Activated CD8-positive, alpha-beta T cell treated with anti-CD3 and anti-CD28 coated beads for 36 hours (primary cell): ENCODE measurements at places on chromosomes 7 and 10. TPM values are rescaled to one million over a fixed set of nuclear protein-coding genes. Genes with fewer than 3 reads are reported as not detected.

GRCh38 chr7:37467002-37467401, 18.3 kb upstream of the ELMO1 start:
- DNase-seq: no peak

DNA sequence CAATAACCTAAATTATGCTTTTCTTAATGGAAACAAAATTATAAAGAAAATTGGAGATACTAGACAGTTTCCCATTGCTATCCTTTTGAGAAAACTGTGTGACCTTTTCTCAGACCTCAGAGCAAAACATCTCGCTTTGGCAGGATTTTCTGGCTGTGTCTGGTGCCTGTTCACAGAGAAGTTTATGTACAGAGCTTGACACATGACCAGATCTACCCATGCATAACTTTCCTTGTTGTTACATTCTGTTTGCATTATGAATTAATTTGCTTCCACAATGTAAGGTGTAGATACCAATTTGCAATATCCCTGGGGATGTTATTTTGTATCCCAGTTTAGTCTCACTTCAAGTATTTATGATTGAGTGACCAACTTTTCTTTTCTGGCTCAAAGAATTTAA, 565.0 kb downstream of the XPNPEP1 start:
- no peak for DNase-seq

GRCh38 chr10:61635932-61636331, 26.8 kb upstream of the CABCOCO1 start:
- DNase-seq: no peak

- no peak for DNase-seq
Measured at GRCh38 chr7:158576050-158576762, 11.4 kb downstream of the PTPRN2 start.

DNA sequence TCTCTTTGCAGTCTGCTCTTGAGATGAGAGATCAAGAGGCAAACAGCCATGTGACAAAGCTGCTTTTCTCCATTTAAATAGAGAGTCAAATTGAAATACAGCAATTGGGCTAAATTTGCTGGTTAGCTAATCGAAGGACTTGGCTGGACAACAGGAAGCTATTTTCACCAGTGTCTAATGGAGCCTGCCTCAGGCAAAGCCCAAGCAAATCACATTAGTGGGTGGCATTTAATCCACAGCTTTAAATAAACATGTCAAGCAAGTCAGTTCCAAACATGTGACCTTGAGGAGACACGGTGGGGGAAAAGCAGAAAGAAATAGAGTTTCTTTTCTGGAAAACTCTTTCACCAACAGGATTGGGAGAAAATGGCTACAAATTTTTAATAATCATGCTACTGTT, 180.5 kb upstream of the AOAH start:
- no peak for DNase-seq

GRCh38 chr10:43196131-43196980, 58.1 kb downstream of the CSGALNACT2 start:
- DNase-seq: no peak

- peak; percentile 76 for DNase-seq
Measured at GRCh38 chr7:149245244-149245643, 5.8 kb downstream of the ZNF212 start.

DNA sequence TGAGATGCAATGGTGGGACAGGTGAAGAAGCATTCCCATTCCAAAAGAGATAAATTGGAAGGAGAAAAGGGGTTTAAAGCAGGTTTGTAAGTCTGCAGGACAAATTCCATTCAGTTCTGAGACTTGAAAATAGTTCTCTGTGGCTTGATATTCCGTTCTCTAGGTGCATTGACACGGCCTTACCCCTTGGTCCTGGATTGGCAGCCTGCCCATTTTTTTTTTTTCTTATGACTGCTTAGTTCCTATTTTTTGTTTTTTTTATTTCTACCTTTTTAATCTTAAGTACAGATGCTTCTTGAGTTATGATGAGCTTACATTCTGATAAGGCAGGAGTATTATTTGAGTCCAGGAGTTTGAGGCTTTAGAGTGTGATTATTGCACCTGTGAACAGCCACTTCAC, 70.6 kb downstream of the MLLT10 start:
- DNase-seq: no peak

Gene CHST15
- total RNA-seq: 0.81 TPM

Gene GHRHR
- total RNA-seq: not detected

Gene CYP3A5
- not detected for total RNA-seq
